NCI-H1417 treated with DMSO at 0.1 percent for 48 hours (cell line): ENCODE measurements at places on chromosomes 3 and 15.

GRCh38 chr3:123626881-123627280 is 42.0 kb upstream of the HACD2 start:
- no peak for DNase-seq

DNA sequence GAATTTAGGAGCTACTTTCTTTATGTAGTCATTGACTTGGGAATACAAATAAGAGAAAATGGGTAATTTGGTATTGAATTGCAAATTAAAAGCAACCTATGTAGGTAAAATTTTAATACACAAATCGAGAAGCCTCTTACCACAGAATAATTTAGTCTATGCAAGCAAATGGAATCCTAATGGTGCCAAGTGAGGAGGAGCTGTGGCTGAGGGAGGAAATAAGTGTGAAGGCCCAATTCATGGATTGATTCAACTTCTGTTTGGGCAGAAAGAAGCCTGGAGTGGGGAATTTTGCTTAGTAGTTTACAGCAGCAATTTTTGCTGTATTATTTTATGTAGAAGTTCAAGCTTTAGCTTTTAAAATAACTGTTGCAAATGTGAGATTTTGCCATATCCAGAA is 291.9 kb downstream of the OXSM start:
- no peak for DNase-seq

- no peak for DNase-seq
These were observed 17.7 kb downstream of the CRTAP start for GRCh38 chr3:33131331-33132018.

GRCh38 chr3:64145438-64145837 is 79.8 kb downstream of the PRICKLE2 start:
- DNase-seq: no peak

- no peak for DNase-seq
These were observed 230.4 kb downstream of the ARRDC4 start for GRCh38 chr15:98190914-98191313.

GRCh38 chr3:23748398-23749110 is 57.2 kb upstream of the UBE2E1 start:
- DNase-seq: no peak

DNA sequence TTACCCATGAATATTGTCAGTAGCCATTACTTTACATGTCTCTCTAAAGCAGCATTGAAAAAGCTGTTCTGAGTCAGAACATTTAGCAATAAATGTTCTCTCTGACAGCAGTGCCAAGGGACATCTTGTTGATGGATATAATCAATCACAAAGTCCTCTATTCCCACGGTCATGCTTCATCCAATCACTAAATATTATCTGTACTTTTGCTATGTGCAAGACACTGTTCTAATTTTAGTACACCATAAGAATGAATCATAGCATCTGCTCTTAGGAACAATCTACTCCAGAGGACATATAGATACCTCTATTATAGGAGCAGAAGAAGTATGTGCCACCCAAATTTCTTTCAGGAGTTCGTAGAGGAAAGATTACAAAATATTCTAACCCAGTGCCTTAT is 142.5 kb upstream of the MBNL1 start:
- no peak for DNase-seq

- DNase-seq: no peak
These were observed 117.5 kb downstream of the EEFSEC start for GRCh38 chr3:128270559-128271492.

DNA sequence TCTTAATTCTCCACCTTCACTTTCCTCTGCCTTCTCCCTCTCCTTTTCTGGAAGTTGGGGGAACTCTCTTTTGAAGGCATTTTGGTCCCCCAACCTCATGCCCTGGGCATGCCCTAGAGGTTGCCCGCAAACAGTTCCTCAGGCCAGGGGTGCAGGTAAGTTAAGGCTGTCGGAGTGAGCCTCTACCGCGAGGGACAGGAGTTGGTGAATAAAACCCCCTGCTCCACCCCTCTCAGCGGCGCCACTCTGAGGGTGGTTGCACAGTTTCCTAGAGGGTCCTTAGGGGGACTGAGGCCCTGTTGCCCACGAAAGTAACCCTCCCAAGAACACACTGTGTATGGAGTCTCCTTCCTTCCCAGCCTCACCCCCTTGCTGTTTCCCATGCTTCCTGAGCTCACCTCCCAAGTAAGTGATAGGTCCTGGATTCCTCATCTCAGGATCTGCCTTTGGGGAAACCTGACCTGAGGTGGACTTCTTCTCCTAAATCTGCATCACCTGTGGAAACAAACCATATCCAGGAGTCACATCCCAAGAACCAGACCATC is 23.1 kb upstream of the THSD4 start:
- DNase-seq: no peak

- DNase-seq: no peak
These were observed 70.6 kb downstream of the AP4E1 start for GRCh38 chr15:50979041-50979440.

GRCh38 chr3:3998140-3998922 is 199.1 kb downstream of the LRRN1 start:
- DNase-seq: peak; percentile 4

DNA sequence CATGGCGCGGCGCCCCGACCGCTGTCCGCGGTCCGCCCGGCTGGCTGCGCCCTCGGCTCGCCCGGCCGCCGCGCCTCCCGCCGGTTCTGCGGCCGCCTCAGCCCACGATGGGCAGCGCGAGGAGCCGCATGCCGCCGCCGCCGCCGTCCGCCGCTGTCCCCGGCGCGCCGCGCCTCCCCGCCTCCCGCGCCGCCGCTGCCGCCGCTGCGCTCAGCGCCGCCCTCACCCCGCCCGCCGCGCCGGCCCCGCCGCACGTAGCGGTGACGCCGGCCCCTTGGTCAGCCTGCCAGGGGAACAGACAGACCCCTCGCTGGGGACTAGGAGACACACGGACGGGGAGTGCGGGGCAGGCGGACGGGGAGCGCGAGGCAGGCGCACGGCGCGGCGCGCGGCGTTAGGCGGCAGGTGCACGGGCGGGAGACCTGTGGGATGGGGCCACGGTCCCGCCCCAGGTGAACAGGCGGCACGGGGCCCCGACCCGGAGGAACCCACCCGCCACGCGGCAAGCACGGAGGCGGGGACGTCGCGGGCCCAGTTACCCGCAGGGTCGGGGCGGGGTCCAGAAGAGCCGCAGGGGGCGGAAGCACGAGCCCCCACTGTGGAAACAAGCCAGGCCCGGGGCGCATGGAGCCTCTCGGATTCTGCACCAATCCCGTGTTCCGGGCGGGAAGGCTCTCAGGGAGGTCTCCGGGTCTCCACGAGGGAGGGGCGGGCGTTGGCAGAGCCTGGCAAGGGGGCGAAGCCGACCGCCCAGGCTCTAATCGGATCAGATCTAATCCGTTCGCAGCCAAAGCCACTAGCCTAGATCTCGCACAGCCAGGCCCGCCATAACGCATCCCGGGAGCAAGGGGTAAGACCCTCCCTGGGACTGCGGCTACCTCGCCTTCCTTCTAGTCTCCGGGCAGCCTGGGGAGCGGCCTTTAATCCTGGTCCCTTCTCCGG is at the start of gene CSPG5:
TSS of gene CSPG5 (minus strand) at position 175 of the 942 bp plus-strand sequence. CDS start at position 3, 172 bp downstream.
- no peak for DNase-seq

- no peak for DNase-seq
These were observed 212.4 kb downstream of the IL5RA start for GRCh38 chr3:2897821-2898220.

DNA sequence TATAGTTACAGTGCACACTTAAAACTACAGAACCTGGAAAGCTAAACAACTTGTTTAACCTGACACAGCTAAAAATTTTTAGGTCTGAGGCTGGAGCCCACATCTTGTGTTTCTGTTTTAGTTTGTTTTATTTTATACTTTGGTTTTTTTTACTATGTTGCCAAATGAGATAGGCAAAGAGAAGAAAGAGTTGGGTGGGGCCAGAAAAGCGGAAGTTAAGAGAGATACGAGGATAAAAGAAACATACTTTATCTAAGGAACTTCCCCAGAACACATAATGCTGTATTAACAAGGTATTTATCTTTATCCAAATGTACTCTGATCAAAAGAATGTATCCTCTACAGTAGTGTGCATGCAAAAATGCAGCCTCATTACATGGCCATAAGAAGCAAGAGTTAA is 1145.7 kb downstream of the EPHA3 start:
- DNase-seq: no peak

- DNase-seq: no peak
These were observed 321.9 kb upstream of the RASGRP1 start for GRCh38 chr15:38886315-38887163.

- DNase-seq: no peak
These were observed 89.3 kb upstream of the DGKG start for GRCh38 chr3:186451371-186451770.

- DNase-seq: no peak
These were observed 35.6 kb downstream of the DAPK2 start for GRCh38 chr15:64010719-64011118.

DNA sequence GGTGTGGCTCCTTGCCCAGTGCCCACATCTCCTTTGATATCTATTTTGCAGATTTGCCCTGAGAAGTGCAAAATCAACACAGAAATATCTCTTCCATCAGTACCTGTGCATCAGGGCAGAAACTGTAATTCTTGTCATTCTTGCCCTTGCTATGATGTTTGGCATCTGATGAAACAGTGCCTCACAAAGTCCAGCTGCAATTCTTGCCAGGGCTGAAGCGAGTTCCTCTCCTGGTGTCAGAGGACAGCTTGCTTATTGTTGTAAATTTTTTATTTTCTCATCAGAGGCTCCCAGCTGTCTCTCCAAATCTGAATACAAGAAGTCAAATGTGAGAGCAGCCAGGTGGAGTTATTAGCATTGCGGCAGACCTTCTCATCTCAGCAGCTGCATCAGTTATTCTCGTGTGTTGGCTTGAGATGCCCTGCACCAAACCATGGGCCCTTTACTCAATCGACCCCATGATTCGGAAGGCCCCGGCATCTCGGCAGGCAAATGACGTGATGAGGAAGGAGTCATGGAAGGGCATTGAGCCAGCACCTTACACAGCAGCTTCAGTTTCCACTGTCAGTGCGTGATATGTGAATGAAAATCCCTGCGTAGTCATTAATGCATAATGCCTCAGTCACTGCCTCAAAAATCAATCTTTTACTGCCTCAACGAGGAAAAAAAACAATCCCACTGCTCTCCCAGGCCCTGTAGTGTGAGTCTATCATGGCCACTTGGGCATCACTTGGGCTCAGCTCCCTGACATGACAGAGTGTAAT is 93.4 kb downstream of the CCNL1 start:
- no peak for DNase-seq

DNA sequence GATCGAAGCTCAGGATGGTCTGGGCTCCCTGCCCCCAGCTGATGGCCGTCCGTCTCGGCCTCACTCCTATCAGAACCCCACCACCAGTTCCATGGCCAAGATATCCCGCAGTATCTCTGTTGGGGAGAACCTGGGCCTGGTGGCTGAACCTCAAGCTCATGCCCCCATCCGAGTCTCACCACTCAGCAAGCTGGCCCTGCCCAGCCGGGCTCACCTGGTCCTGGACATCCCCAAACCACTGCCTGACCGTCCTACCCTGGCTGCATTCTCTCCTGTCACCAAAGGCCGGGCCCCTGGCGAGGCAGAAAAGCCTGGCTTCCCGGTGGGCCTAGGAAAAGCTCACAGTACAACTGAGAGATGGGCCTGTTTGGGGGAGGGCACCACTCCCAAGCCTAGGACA is 4.4 kb upstream of the JMJD7 start:
- no peak for DNase-seq

GRCh38 chr3:49017971-49018706 is at the start of gene DALRD3:
TSS of gene DALRD3 (minus strand) at chr3:49018580. CDS start at chr3:49018564, 16 bp downstream.
- no peak for DNase-seq

DNA sequence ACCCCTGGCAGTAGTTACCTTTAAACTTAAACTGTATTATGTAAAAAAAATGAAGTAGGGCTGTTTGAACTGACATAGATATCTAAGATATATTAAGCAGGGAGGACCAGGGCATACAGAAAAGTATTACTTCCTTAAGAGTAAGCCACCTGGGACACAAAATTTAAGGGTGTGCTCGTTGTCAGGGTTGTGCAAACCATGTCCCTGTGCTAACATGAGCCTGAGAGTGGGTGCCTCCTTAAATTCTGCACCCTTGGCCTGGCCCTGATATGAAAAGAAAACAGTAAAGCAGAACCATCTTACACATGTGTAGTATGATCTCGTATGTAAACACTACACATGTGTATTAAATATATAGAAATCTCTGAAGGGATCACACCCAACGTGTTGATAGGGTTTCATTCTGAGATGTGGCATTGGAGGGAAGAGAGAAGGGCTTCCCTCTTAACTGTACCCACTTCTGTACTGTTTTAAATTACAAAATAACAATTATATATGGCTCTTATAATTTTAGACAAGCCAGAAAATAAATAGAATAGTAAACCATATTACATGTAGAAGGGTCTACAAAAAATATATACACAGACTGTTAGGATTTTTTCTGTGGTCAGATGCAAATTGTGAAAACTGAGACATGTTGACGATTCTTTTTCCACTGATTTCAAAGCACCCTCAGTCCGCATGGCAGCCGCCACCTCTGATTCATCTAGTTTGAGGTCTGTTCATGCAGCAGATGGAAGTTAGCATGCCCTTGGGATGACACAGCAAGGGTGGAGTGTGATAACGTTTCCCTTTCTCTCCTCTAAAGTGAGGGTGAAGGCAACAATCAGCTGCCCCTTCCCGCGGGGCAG is 400.8 kb upstream of the PROK2 start:
- no peak for DNase-seq

- no peak for DNase-seq
These were observed 7.7 kb downstream of the PKM start for GRCh38 chr15:72223278-72223677.

DNA sequence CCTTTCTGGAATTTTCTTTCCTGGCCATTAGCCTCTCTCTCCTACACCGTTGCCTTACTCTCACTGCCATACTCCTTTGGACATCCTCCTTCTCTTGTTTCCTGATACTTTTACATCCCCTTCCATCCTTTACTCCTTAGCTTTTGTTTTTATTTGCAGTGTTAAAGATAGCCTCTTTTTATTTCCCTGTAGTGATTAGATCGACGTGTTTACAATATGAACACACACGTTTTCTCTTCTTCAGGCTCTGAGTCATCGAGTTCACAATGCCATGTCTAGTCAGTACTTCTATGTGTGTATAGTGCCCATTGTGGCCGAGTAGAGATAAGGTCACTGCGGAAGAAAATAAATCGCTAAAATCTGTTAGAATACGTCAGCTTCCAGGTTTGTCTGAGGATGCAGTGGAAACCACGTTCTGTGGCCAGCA is 208.5 kb downstream of the LPP start:
- no peak for DNase-seq

DNA sequence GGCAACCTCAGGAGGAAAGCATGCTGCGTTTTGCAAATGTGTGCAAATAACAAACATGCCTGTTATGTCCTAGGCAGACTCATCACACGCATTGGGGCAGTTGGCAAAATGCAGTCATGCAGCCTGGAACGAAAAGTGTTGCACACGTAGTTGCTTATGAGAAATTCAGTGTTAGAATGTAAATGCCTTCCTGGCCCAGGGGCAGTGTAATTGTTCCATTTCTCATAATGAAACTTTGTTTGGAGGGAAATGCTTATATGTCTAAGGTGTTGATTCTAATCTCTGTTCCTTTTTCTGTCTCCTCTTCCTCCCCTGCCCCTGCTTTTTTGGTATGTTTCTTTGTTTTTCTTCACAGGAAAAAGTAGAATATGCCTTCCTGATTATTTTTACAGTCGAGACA is 156.0 kb downstream of the CACNA1D start:
- no peak for DNase-seq

- DNase-seq: no peak
These were observed 32.8 kb downstream of the KAT2B start for GRCh38 chr3:20073068-20073467.

- DNase-seq: no peak
These were observed 57.2 kb downstream of the SNX4 start for GRCh38 chr3:125462722-125463299.

GRCh38 chr3:58411851-58412830 is 21.5 kb downstream of the PDHB start:
- no peak for DNase-seq
